ENCODE measurements at places on chromosomes 12 and 14. TPM values are rescaled to one million over a fixed set of nuclear protein-coding genes. Genes with fewer than 3 reads are reported as not detected.

DNA sequence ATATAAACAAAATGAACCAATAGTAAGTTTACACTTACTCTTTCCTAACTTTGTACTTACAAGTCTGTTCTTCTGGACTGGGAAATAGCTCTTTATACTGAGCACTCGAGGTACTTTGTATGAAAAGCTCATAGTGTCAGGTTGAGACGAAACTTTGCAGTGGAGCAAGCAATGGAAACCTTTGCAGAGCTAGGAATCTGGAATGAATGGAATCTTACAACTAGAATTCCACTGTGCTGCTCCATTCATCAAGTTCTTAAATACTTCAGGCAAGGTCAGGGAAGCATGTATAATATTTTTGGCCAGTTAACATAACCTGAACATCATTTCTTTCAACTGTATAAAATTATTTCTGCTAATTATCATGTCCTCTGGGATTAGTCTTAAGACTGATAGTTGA lies 1327.5 kb upstream of the FLRT2 start:
- H3K27me3 ChIP-seq = no peaks in the 10 kb centered on the region
- H3K4me3 ChIP-seq = no peak overlapping the region
- H3K4me1 ChIP-seq = no peaks in the 10 kb centered on the region
- no peaks in the 10 kb centered on the region for H3K36me3 ChIP-seq
- DNase-seq = no peak

PRH1 gene
- total RNA-seq = 5.9 TPM

- H3K27me3 ChIP-seq = no peaks in the 10 kb centered on the region
- 0 out of 2 replicates have a peak, but pooled peaks cover 3% of the 10 kb centered on the region for H3K4me1 ChIP-seq
- H3K4me3 ChIP-seq = no peak overlapping the region
- H3K27ac ChIP-seq = no peak overlapping the region
- DNase-seq = peak; percentile 18
Measured at GRCh38 chr14:49505041-49505766, 81.0 kb downstream of the RPS29 start.

TEX52 gene
- total RNA-seq = not detected

GRCh38 chr14:88002421-88003075 lies 2.4 kb upstream of the GPR65 start:
- H3K4me1 ChIP-seq = no peaks in the 10 kb centered on the region
- H3K27ac ChIP-seq = no peak overlapping the region
- DNase-seq = no peak
- H3K4me3 ChIP-seq = no peak overlapping the region
- H3K27me3 ChIP-seq = no peaks in the 10 kb centered on the region

DNA sequence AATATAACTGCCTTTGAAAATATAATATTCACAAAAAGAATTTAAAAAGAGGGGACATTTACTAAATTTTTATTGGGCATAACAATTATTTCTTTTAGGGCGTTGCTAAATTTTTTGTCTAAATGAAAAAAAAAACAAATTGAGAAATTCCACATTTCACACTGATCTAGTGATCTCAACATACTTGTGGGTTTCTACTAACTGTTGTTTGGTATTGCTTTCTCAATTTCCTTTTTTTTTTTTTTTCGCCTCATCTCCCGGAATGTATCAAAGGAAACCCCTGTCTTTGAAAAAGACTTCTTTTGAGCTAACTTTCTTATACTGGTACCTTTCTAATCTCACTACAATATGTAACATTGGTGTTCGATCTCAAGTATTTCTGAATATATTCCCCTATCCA lies at the start of gene CLEC4D:
CLEC4D (plus strand) TSS at position 248 of the 400 bp plus-strand sequence. CDS start 230 bp downstream, outside the sequence.
- H3K27me3 ChIP-seq = peaks cover 55% of the 10 kb centered on the region
- no peak within 1 kb of the TSS for H3K27ac ChIP-seq
- DNase-seq = no peak

GRCh38 chr12:74171478-74171909 lies 366.1 kb upstream of the ATXN7L3B start:
- no peak overlapping the region for H3K4me3 ChIP-seq
- H3K4me1 ChIP-seq = no peaks in the 10 kb centered on the region

- peak overlapping the region; percentile 43 for H3K27ac ChIP-seq
- no peak overlapping the region for H3K4me3 ChIP-seq
- peak; percentile 61 for DNase-seq
- H3K27me3 ChIP-seq = no peaks in the 10 kb centered on the region
Measured at GRCh38 chr12:89345830-89346740, 6.2 kb downstream of the DUSP6 start.

CHST11 gene
- total RNA-seq = 10.1 TPM

- DNase-seq = no peak
- H3K27me3 ChIP-seq = no peaks in the 10 kb centered on the region
- no peak overlapping the region for H3K4me3 ChIP-seq
Measured at GRCh38 chr12:132461526-132461925, 28.4 kb upstream of the FBRSL1 start.
